ENCODE measurements at places on chromosomes 12 and 14.

- no peak for DNase-seq
These were observed 131.9 kb downstream of the SMOC1 start for GRCh38 chr14:70011098-70011497.

GRCh38 chr12:31965090-31965489 is 5.9 kb downstream of the RESF1 start:
- no peak for DNase-seq

DNA sequence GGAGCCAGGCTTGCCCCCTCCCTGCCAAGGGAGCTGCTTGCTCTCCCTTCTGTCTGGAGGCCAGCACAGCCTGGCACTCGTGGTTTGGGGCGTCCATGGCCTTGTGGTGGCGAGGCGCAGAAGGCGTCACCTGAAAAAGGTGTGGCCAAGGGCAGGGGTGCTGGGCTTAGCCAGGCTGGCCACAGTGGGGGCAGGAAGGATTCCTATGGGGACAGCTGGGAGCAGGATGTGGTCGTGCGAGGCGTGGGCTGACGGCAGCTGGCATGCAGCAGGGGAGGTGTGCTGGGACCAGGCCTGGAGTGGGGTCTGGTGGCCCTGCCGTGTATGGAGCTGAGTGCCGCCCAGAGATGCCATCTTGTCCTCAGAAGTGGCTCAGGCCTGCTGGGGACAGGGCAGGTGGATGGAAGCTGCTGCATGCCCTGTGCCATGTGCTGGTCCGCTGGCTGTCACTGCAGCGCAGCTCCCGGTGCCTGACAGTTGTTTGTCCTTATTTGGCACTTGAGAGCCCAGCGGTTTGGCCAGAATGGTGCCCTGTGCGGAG is 30.0 kb downstream of the SH2B3 start:
- DNase-seq, result no peak

- DNase-seq, result no peak
These were observed 28.3 kb upstream of the APOLD1 start for GRCh38 chr12:12757121-12757520.

DNA sequence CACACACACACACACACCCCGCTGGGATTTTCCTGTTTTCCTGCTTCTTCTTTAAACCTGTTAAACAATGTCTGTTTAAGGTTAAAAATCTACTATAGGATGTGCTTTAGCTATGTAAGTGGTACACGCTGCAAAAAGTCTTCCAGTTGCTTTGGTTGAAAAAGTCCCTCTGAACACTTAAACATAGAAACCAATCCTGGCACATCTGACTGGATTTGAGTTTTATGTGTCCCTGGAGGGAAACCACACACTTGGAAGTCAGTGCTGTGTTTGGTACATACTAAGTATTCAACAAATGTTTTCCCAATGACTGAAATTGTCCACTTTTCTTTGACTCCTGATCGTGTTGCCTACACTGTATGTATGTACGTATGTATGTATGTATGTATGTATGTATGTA is 22.0 kb downstream of the CFL2 start:
- no peak for DNase-seq

GRCh38 chr12:27869567-27869966 is 89.5 kb upstream of the MANSC4 start:
- DNase-seq, result no peak

GRCh38 chr14:90551070-90551704 is 154.4 kb downstream of the CALM1 start:
- no peak for DNase-seq

DNA sequence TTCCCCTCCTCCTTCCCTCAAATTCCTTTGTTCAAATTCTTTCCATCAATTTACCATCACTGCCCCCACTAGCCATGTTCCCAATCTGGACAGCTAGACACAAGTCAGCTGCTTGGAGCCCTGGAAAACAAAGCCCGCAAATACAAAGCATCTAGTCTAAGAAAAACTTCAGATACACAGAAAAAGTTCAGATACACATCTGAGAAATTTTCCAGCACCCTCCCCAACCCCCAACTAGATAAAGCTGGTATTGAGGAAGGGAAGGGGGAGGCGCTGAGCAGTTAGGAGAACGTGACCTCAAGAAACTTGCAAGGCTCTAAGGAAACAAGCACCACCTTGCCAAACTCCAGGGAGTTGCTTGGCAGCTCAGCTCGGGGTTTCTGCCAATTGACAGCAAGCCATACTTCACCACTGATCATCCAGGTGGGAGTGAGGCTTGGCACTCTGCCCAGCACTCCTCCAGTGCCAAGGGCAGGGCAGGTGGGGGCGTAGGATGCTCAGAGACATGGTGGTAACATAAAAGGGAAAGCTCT is 5.1 kb upstream of the CNIH1 start:
- no peak for DNase-seq

GRCh38 chr12:68476794-68477193 is 133.9 kb upstream of the RAP1B start:
- DNase-seq, result no peak

DNA sequence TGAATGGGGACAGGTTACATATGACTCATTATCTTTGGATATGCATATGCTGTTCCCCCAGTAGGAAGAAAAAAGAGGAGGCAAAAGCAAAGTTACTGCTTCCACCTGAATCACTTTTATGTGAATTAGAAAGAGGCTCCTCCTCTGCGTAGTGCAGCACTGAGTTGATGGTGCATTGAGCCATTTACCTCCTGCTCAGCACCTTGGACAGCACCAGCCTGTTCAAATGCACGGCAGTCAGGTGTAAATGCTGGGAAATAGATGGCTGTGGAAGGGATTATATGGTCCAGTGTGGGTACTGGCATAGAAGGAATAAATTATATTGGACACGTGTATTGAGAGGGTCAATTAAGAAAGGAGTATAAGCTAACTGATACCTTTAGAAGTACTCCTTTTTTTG is 541.9 kb upstream of the SEL1L start:
- DNase-seq, result no peak

DNA sequence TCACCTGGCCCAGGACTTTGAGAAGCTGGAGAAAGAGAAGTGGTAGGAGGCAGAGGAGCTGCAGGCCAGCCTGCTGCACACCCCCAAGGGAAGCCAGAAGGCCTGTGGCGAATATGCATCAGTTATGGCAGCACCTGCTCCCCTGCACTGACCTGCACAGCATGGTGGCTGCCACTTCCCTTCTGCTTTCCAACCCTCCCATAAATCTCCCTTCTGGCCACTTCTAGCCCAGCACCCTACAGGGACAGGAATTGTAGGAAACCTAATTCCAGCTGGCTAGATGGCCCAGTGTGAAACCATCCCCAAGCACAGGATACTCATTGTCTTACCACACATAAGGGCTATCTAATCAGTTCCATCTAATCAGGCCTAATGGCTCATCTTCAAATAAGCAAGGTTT is 136.3 kb downstream of the TBX3 start:
- DNase-seq, result no peak

- no peak for DNase-seq
These were observed 3.9 kb downstream of the PLD4 start for GRCh38 chr14:104928391-104929133.

DNA sequence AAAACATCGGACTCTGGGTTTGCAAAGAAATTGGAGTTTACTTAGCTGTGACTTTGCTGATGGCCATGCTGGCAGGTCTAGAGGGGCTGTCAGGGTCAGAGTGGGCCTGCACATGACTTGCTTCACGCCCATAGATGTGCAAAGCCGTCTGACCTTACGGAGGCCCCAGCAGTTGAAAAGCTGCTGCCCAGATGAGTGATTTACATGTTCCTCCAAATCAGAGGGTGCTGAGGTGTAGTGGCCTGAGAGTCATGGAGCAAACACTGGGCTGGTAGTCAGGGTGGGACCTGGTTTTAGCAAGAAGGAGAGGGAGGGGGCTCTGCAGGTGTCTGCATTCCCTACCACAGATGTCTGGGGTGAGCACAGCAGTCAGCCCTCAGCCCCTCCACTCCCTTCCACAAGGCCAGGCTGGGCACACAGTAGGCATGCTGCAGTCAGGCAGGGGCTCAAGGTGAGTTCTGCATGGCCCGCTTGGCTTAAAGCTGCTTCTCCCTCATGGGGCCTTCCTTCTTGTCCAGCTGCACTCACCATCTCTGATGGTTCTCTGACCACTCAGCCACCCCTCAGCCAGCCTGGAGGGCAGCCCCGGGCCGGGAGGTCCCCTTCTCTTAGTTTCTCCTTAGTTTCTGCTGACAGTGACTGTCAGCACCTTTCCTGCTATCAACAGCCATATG is 34.2 kb upstream of the EML1 start:
- DNase-seq, result no peak

- no peak for DNase-seq
These were observed 14.1 kb upstream of the NUMB start for GRCh38 chr14:73472185-73473114.

DNA sequence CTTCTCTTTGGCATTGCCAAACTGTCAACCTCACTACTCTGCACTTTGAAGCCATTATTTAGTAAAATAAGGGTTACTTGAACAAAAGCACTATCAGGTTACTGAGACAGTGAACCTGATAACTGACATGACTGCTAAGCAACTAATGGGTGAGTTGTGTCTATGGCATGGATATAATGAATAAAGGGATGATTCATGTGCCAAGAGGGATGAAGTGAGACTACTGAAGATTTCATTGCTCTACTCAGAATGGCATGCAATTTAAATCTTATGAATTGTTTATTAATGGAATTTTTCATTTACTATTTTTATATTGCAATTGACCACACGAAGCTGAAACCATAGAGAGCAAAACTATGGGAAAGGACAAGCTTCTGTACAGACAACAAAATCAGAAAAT is 74.4 kb downstream of the CEP128 start:
- no peak for DNase-seq

DNA sequence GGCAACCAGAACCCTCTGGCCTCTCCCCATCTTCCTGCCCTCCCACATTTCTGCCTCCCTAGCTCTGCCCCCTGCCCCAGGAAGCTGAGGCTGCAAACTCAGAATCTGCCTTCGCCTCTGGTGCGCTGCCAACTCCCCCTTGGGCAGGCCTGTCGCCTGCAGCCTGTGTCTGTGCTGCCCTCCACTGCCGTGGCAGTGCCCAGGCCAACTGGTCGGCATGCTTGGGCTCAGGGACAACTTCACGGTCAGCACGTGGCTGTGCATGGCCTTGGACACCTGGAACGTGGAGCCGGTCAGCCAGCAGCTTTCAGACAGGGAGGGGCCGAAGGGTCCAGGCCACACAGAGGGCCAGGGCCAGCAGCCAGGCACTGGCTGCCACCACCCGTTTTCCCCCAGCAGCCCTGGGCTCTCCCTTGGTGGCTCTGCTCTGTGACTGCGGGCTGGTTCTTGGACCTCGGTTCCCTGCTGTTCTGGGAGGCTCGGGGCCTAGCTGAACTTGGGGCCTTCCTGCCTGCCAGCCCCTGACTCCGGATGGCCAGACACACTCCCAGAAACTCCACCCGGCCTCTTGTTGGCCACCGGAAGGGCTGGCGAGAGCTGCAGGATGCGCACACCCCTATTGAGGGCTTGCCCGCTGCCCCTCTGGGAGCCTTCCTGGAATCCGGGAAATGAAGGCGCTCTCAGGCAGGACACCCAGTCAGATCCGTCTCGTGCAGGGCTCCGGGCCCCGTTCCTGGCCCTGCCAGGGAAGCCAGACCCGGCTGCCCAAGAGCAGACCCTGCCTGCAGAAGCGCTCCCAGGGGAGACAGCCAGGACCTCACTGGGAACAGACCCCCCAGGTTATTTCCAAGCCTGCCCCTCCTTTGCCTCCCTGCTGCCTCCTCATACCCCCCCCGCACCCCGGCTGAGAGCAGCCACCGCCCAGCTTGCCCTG is 34.2 kb upstream of the PPP1R13B start:
- no peak for DNase-seq

DNA sequence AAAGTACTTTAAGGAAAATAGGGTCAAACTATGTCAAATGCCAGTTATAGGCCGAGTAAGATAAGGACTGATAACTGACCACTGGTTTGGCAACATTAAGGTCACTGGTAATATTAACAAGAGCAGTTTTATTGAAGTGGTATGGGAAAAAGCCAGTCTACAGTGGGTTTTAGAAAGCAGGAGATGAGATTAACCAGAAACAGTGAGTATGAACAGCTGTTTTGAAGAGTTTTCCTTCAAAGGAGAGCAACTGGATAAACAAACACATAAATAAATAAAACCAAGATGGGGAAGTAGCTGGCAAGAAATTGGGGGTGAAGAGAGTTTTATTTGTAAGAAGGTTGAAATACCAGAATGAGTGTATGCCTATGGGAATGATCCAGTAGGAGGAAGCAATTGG is 30.3 kb downstream of the KITLG start:
- DNase-seq, result no peak

- no peak for DNase-seq
These were observed 10.0 kb downstream of the SEL1L start for GRCh38 chr14:81523616-81524015.

DNA sequence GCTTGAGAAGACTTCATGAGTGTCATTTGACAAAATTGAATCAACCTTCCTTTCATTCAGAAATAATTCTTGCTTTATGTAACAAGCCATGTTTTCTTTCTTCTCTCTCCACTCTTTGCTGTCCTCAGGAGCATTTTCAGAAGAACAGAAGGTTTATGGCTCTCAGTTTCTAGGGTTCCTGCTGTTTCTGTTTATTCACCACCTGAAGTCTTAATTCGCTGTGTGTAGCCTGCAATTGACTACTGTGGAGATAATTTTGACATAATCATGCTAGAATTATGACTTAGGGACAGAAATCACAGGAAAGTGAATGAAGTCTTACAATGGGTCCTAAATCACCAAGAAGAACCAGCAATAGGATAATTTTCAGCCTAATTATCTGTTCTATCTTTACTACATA is 7.2 kb upstream of the PLEKHG7 start:
- DNase-seq, result no peak

GRCh38 chr12:7439579-7440505 is 4.1 kb downstream of the CD163L1 start:
- no peak for DNase-seq

DNA sequence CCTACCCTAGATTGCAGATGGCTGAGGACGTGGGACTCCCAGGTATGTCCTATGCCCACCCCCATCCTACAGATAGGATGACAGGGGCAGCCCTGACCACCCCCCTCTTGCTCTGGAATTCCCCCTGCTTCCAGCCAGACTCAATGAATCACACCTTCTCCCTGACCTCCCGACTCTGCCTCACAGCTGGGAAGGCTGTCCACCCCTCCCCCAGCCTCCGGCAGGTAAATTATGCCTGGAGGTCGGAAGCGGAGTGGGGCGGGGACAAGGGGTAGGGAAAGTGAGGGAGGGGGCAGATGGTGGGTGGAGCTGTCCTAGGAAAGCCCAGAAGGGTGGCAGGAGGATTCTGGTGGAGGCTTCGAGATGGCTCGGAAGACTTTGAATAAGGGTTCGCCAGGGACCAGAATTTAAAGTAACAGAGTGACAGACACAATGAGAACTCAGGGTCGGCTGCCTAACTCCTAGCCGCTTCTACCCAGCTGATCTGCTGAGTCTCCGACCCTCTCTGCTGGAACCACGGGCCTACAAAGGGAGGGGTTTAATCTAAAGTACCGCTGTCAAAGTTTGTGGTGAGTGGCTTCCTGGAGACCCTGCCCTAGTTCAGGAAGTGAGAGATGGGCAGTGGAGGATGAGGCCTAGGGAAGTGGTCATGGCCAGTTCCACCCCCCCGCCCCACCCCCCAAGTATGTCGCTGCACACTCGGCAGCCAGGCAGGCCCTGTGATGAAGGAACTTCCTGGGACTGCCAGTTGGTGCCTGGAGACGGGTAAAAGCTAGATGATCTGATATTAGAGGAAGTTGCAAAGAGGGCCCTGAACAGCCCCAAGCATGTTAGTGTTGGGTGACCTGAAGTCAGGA is 4.2 kb downstream of the PLEKHG3 start:
- DNase-seq, result no peak
